ENCODE measurements at places on chromosomes 3 and 15.

DNA sequence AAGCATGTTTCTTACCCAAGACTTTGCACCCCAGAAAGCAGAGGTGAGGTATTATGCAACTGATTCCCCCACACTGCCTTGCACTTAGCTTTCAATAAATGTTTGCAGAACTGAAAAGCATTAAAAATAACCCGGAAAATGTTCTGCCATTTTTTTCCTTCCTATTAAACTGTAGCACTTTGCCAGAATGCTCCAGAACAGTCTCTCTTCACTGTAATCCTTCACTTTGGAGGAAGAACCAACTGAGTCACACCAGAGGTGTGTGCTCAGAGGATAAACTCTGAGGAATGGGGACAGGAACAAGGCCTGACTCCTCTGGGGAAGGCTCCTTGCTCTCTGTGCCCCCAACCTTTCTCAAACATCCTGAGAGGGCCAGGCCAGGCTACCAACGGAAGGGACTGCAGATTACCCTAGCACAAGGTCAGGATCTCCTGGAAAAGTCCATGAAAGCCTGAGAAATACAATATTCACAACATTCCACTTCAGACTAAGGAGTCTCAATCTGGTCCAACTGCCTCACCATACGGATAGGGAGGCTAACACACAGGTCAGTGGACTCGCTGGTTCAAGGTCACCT is 19.0 kb downstream of the ANP32A start:
- DNase-seq: no peak

- DNase-seq: no peak
Measured at GRCh38 chr3:16484216-16484615, 29.3 kb downstream of the RFTN1 start.

- DNase-seq: no peak
Measured at GRCh38 chr3:107574650-107575049, 51.9 kb downstream of the BBX start.

GRCh38 chr3:138332472-138333073 is 2.9 kb upstream of the NME9 start:
- no peak for DNase-seq

All from right kidney (tissue), 9 donors.